ENCODE measurements at places on chromosomes 16 and 17.

GRCh38 chr17:41394254-41394996, 3.0 kb downstream of the KRT31 start:
- DNase-seq, result no peak

DNA sequence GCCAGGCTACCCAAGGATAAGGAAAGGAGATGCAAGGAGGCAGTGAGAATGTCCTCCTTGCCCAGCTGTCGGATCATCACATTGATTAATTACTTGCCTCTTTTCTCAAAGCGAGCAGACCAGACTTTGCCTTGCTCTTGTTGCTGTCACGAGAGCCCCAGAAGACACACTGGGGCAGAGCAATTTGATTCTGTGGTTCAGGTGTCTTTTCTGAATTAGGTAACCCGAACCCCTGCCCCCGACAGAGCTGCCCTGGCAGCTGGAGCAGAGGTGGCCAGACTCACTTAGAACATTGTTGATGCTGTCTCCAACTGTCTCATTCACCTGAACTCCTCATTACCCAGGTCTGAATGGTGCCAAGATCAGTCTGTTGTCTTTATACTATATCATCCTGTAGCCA, 34.3 kb downstream of the VAT1L start:
- DNase-seq, result no peak

DNA sequence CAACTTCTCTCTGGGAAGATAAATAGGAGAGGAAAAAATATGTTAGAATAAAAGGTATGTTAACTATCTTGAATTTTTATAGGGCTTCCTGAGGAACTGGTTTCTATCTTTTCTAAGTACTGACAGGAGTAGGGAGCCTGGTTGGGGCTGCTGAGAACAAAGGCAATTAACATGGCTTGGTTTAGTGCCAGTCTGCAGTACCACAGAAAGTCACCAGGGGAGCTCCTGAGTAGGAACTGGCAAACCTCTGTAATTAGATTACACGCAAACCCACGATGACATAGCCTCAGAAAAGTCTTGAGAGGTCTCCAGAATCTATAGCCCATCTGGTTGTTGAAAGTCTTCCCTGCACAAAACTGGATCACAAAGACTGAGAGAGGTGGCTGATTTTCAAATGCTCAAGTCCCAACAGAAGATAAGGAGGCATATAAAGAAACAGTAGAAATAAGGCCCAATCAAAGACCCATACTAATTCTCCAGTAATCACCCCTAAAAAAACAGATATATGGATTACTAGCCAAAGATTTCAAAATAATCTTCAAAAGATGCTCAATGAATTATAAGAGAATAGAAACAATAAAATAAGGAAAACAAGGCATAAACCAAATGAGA, 11.7 kb upstream of the CNTNAP4 start:
- peak; percentile 27 for DNase-seq

GRCh38 chr16:72921106-72921505, 126.8 kb downstream of the ZFHX3 start:
- DNase-seq, result no peak

DNA sequence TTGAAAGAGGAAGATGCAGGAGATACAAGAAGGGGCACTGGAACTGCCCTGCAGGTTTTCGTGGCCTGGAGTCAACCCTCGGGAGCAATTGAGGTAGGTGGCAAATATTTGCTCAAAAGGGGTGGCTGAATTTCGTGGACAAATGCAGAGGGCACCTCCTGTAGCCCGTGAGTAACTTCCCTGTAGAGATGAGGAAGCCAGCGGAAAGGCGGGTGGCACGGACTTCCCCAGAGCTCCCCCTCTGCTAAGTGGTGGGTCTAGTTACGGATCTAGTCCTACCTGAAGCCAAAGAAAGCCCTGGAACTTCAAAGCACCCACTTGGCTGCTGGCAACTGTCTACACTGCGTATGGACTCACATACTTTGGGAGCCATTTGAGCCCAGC, 1.0 kb upstream of the ATP2C2 start:
- DNase-seq, result no peak

GRCh38 chr16:6375465-6376075, 957.1 kb upstream of the RBFOX1 start:
- no peak for DNase-seq

DNA sequence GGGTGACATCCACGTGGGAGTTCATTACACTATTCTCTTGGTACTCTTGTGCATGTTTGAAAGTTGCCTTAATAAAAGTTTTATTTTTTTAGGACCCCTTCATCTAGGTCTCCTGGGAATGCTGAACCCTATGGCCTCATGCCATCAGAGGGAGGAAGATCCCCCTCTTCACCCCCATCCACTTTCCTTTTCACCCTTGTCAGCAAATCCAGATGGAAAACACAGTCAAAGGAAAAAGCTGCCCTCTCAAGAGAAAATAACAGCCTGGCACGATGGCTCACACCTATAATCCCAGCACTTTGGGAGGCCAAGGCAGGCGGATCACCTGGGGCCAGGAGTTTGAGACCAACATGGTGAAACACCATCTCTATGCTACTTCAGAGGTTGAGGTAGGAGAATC, 274.2 kb downstream of the XYLT1 start:
- DNase-seq, result no peak

GRCh38 chr17:48646183-48647102, 20.3 kb upstream of the HOXB9 start:
- DNase-seq, result peak; percentile 77

GRCh38 chr17:81402981-81403467, 7.8 kb downstream of the BAHCC1 start:
- no peak for DNase-seq

- no peak for DNase-seq
These were observed 9.9 kb upstream of the TSPOAP1 start for GRCh38 chr17:58338454-58338840.

DNA sequence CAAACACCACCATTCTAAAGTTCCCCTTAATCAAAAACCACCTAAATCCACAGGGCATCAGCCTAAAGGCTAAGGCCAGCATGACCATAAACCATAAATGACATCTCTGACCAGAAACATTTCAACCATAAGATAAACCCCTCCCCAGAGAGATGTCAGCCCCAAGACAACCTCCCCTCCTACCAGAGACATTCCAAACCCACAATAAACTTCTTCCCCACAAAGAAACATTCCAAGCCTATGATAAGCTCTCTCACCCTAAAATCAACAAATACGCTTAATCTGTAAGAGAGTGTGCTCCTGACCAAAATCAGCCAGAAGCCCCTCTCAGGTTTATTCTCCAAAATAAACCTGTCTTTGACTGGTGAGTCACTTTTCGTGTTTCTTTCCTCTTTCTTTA, 54.8 kb downstream of the SLFN5 start:
- no peak for DNase-seq

GRCh38 chr17:15942207-15942833, 2.6 kb upstream of the ADORA2B start:
- no peak for DNase-seq

DNA sequence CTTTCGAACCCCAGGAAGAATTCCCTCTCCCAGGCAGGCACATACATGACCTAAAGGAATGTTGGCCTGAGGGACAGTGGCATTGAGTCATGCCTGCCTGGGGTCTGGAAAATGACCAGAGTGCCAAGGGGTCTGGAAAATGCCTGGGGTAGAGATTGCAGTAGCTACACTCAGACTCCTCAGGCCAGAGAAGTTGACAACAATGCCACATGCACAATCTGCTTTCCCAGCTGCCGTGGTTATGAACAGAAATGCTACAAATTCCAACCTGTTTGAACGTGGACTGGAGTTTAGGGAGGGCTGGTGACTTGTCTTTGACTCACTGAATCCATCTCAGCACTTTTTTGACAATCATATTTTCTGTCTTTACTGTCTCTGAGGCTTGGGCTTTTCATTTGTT, 250.0 kb downstream of the ABCC12 start:
- no peak for DNase-seq
